ENCODE measurements at places on chromosomes 5 and 9.
A peak's percentile ranks its signal among the peaks of the same experiment; 100 is the strongest.

GRCh38 chr5:355379-355935, 33.9 kb downstream of the AHRR start:
- DNase-seq: no peak

DNA sequence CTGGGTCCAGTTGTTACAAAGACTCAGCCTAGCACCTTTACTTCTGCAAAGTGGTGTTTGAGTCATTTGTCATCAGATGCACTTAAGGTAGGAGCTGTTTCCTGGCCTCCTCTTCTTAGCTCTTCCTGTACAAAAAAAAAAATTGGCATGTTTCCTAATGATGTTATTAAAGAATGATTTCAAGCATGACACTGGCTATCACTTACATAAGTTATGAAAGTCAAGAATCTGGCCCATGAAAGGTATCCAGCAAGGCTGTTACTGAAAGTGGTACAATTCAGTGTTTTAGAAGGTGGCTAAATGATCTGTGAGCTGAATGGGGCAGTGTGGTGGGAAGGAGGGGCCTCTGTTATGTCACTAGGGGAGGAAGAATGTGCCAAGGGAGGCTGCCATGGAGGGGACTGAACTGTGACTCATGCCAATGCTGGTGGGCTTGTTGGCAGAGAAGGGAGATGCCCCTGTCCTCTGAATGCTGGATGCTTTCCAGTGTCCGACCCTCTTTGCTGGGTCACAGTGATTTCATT, 175.1 kb upstream of the MAP1B start:
- DNase-seq: no peak

- no peak for DNase-seq
Measured at GRCh38 chr5:7395432-7395946, 449 bp upstream of the ADCY2 start.

GRCh38 chr9:5611321-5612184, 17.4 kb upstream of the RIC1 start:
- DNase-seq: no peak

GRCh38 chr9:115913696-115914095, 239.9 kb upstream of the PAPPA start:
- DNase-seq: no peak

GRCh38 chr5:157750320-157750719, 6.8 kb downstream of the LSM11 start:
- no peak for DNase-seq

DNA sequence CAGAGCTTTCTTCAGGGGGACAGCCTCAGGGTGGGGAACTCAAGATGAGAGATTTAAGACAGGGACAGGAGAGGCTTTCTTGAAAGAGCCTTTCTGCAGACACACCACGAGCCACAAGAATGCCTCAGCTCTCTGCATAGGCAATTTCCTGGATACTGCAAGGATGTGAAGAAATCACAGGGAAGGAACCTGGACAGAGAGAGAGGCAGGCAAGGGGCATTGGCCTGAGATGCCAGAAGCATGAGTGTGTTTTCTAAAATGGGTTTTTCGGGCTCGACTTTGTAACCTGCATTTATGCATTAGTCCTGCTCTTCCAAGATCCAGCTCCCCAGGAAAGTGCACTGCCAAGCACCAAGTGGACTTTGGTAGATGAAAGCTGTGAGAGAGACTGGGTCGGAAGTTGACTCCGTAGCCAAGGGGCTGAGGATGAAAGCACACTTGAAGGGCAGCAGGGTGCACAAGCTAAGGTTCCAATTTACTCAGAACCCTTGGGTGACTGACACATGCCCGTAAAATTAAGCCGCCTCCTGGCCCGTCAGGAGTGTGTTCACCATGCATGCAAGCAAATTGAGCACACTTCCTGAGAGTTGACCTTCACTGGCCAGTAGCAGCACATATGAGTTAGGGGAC, 90.9 kb downstream of the CFAP90 start:
- no peak for DNase-seq

GRCh38 chr5:53114988-53115387, 5.4 kb upstream of the MOCS2 start:
- no peak for DNase-seq

DNA sequence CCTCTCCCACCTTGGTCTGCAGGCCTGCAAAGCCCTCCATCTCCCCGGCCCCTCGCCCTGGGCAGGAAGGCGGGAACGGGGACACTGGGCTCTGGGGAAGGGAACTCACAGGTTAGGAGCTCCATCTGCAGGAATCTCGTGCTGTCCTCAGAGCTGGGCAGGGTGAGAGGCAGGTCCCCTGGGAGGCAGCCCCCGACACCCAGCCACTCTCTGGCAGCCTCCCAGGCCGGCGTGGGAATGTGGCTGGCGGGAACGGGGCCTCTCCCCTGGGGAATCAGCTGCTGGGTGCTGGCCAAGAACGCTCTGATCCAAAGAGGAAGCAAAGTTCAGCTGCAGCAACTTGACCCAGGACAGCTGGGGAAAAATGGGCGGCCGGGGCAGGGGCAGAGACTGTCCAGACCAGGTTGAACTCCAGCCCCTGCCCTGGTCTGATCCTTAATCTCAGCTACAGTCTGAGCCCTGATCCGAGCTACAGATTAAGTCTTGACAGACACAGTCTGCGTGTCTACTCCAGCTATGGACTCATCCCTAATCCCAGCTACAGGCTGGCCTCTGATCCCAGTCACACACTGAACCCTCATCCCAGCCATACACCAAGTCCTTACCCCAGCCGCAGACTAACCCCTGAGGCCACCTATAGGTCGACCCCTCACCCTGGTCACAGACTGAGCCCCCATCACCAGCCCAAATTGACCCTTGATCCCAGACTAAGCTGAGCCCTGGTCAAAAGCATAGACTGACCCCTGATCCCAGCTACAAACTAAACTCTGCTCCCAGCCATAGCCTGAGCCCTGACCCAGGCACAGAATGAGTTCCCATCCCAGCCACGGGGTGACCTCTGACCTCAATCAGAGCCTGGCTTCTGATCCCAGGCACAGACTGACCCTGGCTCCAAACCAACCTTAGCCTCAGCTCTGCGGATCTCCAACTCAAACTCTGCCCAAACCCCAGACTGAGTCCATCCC, 37.3 kb upstream of the EGFL7 start:
- peak; percentile 34 for DNase-seq

- DNase-seq: peak; percentile 71
Measured at GRCh38 chr5:132500931-132501628, 10.5 kb upstream of the IRF1 start.

DNA sequence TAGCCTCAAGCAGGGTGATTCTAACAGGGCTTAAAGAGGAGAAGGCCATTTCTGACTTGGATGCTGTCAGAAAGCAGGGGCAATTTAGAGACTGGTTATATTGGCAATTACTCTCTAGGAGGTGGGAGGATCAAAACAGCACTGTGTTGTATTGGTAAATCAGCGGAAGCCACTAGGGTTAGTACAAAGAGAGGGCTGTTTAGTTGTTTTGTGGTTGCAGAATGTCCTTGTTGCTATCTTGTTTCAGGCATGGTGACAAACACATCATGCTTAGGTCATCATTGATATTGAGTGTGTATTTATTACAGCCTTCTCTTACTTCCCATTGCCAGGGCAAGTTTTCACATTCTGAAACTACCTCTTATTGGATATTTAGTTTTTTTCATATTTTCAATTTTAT, 165.3 kb downstream of the TAF11L14 start:
- no peak for DNase-seq

DNA sequence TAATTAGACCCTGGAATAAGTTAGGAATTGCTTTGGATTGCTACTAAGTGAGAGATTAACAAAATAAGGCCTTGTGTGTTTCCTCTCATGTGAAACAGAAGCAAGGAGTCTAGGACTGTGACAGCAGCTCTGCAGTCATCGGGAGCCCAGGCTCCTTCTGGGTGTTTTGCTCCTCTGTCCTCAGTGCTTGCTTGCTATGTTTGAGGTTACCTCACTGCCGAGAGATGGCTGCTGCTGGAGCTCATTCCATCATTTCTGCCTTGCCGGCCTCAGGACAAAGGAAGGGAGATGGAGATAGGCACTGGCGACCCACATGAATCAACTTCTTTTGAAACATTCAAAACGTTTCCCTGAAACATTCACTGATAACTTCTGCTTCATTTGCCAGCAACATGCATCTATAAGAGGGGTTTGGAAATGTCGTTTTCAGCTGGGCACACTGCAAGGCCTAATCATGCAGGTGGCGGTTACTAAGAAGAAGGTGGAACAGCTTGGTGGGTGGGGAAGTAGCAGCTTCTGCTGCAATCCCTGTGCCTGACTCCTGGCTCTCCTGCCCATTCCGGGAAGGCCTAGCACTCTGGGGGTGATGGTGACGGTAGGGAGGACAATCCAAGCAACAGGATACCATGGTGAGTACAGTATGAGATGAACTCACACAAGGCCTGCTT, 77.2 kb upstream of the CD180 start:
- no peak for DNase-seq

- DNase-seq: no peak
Measured at GRCh38 chr5:116370886-116371285, 203.7 kb downstream of the SEMA6A start.

GRCh38 chr5:116569999-116570398, 4.6 kb downstream of the SEMA6A start:
- no peak for DNase-seq

DNA sequence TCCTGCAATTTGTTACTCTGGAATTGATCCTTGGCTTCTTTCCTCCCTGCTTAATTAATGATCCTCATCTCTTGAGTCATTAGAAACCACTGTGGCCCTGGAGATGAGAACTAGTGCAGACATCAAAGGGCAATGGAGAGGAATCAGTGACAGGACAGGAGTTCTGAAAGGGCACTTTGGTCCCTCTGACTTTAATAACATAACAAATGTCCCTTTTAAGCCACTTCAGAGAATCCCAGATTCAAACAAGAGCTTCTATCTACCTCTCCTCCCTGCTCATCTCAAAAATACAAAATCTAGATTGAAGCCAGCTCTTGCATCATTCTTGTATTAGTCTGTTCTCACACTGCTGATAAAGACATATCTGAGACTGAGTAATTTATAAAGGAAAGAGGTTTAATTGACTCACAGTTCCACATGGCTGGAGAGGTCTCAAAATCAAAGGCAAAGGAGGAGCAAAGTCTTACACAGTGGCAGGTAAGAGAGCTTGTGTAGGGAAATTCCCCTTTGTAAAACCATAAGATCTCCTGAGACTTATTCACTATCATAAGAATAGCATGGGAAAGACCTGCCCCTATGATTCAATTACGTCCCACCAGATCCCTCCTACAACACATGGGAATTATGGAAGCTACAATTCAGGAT, 139.1 kb downstream of the PLPPR1 start:
- no peak for DNase-seq

DNA sequence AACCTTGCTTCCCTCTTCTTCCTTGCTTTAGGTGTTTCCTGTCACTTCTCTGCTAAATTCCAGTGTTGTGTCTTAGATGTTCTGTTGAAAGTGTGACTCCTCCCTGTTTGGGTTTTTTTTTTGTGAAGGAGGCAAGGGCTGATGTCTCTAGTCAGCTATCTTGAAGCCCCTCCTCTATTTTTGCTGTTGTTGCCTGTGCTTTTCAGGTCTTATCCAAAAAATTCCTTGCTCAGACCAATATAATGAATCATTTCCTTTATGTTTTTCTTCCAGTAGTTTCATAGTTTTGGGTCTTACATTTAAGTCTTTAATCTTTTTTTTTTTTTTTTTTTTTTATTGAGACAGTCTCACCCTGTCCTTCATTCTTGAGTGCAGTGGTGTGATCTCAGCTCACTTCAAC, 22.3 kb downstream of the RIC1 start:
- no peak for DNase-seq

GRCh38 chr9:104988539-104988938, 60.6 kb upstream of the ABCA1 start:
- DNase-seq: no peak

- no peak for DNase-seq
Measured at GRCh38 chr9:19927560-19927959, 138.7 kb upstream of the SLC24A2 start.

DNA sequence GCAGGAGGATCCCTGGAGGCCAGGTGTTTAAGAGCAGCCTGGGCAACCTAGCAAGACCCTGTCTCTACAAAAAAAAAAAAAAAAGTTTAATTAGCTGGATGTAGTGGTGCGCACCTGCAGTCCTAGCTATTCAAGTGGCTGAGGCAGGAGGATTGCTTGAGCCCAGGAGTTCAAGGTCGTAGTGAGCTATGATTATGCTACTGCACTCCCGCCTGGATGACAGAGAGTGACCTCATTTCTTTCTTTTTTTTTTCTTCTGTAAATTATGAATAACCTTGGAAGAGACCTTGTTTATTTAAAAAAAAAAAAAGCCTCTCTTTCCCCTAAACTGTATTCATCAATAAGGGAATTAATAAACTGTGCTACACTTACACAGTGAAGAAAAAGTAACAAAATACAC, 43.6 kb upstream of the SLC30A5 start:
- no peak for DNase-seq

DNA sequence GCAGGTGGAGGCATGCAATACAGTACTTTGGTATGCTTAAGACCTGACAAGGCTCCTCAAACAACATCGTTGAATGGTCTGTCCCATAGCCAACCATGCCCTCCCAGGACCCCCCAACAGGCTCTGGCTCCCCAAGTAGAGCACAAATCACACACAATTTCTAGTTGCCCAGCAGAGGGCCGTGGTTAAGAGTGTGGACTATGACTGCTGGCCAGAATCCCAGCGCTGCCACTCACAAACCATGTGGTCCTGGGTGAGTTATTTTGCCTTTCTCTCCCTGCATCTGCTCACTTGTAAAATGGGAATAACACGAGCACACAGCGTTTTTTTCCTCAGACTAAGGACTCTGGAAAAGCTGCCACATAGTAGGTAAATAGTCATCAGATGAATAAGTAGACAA, 6.5 kb downstream of the CKMT2 start:
- peak; percentile 40 for DNase-seq

- DNase-seq: no peak
Measured at GRCh38 chr9:92603990-92604389, 65.9 kb downstream of the IPPK start.

DNA sequence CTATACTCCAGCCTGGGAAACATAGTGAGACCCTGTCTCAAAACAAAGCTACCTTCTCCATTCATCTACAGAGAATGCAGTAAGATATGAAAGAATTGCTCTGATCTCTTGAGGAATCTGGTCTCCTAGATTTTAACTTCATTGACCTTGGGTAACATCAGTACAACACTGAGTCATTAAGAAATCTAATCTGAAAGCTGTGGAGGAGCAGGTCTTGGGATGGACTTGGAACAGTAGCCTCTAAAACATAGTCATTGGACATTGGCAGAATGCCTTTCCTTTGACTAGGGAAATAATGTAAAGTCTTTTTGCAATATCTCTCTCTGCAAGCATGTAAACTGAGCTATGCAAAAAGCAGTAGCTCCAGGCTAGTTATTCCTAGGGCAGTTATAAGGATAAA, 58.1 kb downstream of the KCNN2 start:
- DNase-seq: no peak

- no peak for DNase-seq
Measured at GRCh38 chr5:62488531-62488930, 76.0 kb downstream of the IPO11 start.

- no peak for DNase-seq
Measured at GRCh38 chr9:16223074-16223871, 647.2 kb downstream of the BNC2 start.

GRCh38 chr5:135355169-135355568, 43.9 kb downstream of the MACROH2A1 start:
- no peak for DNase-seq

DNA sequence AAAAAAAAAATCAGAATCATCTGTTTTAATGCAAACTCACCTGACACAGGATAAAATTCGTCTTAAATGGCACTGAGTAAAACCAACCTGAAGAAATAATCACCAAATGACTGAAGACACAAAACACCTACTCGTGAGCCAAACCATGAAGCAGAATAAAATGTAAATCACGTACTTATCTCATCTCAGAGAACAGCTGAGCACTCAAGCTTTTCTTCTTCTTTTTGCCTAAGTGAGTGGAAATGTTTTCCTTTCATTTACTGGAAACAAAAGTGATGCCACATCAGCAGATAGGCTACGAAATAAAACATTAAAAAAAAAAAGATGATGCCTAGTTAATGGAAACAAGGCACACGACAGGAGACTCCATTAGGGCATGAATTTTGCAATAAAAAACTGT, 36.4 kb downstream of the ATPSCKMT start:
- DNase-seq: no peak

Measured in hippocampal formation (tissue), 2 donors.